ENCODE measurements at places on chromosomes 4 and X. TPM values are rescaled to one million over a fixed set of nuclear protein-coding genes. Genes with fewer than 3 reads are reported as not detected.

The DTHD1 gene
- total RNA-seq, result not detected

The MMRN1 gene
- not detected for total RNA-seq

The SPOCK3 gene
- total RNA-seq, result 0.11 TPM

The NHSL2 gene
- total RNA-seq, result 7.5 TPM

The SPANXD gene
- total RNA-seq, result not detected

The COL4A5 gene
- total RNA-seq, result 56.6 TPM

The TMEM128 gene
- total RNA-seq, result 45.6 TPM
